ENCODE measurements at places on chromosomes 11 and 22. TPM values are rescaled to one million over a fixed set of nuclear protein-coding genes. Genes with fewer than 3 reads are reported as not detected.
A peak's percentile ranks its signal among the peaks of the same experiment; 100 is the strongest.

CCDC116 gene
- 0.63 TPM for polyA plus RNA-seq

DNA sequence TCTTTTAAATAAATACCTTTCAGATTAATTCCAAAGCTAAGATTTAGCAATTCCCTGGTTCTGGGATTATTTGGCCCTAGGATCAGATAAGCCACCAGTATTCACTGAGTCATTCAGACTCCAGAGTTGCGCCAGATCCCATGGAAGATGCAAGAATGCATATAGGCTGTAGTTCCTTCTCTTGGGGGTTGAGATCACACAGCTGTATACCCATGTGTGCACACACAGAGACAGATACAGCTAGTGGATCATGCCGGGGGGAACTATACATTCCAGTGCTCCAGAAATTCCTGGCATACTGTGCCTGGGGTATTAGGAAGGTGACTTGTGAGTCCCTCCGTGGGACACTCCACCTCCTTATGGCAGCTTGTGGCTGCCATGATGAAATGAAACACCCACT lies 75.4 kb downstream of the ZBTB16 start:
- DNase-seq, result no peak

- DNase-seq, result no peak
Measured at GRCh38 chr11:32099516-32099915, 8.6 kb downstream of the RCN1 start.

DNA sequence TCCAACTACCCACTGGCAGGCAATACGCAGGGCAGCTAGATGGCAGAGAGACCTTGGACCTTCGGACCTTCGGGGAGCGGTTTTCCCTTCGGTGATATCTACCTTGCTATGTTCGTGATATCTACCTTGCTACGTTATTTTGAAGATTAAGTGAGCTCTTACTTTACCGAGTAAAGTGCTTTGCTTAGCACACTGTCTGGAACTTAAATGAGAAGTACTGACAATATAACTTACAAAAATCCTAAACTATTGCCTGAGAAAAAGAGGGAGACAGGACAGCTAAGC lies 1.0 kb upstream of the PRDM10 start:
- no peak for DNase-seq

DNA sequence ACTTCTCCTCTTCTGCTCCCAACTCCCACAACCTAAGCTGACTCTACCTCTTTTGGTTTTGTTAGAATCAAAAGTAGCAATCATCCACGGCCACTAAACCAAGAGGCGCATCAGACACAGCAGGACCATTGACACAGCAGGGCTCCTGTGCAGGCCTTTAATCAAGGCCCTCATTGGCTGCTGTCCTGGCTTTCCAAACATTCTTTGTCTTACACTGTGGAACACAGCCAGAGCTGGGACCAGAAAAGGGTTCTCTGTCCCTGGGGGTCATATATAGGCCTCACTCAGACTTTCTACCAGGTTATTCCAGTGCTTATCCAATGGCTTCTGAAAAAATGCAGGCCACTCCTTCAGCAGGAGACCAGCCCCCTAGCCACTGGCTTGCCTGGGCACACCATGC lies 212.7 kb upstream of the NTM start:
- no peak for DNase-seq

- no peak for DNase-seq
Measured at GRCh38 chr11:65744026-65744698, 23.6 kb upstream of the RNASEH2C start.

GRCh38 chr11:1574238-1574932 lies 2.3 kb upstream of the DUSP8 start:
- DNase-seq, result no peak

MEI1 gene
- polyA plus RNA-seq, result 2.5 TPM

PATE2 gene
- polyA plus RNA-seq, result 0.82 TPM

IL18BP gene
- polyA plus RNA-seq, result 14.3 TPM

GRCh38 chr11:107699371-107700285 lies 12.2 kb downstream of the SLN start:
- DNase-seq, result no peak

DNA sequence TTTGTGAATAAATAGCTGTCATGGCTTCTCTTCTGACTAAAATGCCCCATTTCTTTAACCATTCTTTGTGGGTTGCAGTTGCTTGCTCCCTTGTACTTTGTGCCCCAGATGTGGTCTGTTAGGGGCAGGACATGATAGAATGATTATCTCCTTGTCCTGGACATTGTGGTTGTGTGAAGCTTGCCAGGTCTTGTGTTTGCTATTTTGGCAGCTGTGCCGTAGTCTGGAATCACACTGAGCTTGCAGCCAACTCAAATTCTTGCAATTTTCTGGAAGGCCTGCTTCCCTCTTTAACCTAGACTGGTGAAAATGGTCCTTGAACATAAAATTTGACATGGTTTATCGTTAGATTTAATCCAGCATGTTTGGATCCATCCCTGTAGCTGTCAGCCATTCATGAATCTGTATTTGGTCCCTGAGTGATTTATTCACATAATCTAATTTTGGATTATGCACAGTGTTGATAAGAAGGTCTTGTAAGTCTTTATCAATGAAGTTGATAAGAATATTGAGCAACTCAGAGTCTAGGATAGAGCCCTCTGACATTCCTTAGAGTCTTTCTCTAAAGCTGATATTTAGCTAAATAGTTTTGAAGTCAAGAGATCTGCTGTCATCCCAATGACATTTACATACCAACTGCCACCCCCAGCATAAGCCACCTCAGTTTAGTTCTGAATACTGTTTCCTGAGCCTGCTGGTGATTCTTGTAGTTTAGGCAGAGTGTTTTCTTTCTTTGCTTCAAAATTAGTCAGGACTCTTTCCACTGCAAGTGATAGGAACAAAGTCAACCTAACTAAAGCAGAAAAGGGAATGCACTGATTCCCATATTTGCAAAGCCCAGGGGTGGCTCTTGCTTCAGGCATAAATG lies 9.8 kb downstream of the SPON1 start:
- no peak for DNase-seq

DNA sequence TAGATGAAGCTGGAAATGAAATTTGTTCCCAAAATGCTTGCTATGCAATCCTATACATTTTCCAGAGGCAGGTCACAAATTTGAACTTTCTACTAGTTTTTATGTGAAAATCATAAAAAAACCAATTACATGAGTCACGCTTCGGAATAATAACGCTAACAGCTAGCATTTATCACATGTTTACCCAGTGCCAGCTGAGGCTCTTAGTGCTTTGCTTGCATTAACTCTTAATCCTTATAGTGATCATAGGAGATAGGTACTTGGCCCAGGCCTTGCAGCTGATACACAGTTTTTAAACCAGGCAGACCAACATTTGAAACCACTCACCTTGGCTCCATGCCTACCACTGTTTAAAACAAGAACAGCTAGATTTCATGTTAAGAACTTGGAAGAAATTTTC lies 131.8 kb upstream of the RAG2 start:
- DNase-seq, result no peak

DNA sequence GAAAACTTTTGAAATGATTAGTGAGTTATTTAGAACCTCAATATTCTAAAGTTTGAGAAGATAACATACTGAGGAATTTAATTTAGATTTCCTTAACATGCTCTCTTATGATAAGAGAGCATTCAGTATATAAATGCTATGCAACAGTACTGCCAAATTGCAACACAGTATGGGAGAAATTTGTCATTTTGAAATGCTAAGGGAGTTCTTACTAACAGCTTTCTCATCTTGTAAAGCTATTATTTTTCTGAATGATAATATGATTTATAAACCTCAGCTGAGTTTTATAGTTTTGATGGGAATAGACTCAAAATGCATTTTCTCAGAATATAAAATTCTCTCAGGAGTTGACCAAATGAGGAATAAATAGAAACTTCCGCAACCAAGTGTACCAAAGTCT lies 108.4 kb downstream of the SPON1 start:
- no peak for DNase-seq

RAB38 gene
- polyA plus RNA-seq, result 2.3 TPM

GRCh38 chr11:46352063-46352841 lies 5.0 kb downstream of the DGKZ start:
- DNase-seq, result no peak

DNA sequence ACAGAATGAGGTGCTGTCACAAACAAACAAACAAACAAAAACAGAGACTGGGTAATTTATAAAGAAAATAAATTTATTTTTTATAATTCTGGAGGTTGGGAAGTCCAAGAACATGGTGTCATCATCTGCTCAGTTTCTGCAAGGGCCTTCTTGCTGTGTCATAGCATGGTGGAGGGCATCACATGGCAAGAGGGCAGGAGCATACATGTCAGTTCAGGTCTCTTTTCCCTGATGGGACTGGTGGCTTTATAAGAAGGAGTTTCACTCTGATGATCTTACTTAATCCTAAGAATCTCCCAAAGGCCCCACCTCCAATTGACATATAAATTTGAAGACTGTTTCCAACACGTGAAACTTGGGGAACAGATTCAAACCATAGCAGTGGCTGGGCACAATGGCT lies 135.7 kb downstream of the NECTIN1 start:
- no peak for DNase-seq

GDPD4 gene
- not detected for polyA plus RNA-seq

DNA sequence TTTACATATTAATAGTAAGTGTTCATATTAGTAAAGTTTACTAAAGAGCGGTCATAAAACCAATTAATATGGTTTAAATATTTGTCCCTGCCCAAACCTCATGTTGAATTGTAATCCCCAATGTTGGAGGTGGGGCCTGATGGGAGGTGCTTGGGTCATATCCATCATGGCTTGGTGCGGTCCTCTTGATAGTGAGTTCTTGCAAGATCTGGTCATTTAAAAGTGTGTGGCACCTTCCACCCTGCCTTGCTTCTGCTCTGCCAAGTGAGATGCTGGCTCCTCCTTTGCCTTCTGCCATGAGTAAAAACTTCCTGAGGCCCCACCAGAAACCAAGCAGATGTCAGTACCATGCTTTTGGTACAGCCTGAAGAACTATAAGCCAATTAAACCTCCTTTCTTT lies 54.8 kb upstream of the OLFML1 start:
- DNase-seq, result no peak

DNA sequence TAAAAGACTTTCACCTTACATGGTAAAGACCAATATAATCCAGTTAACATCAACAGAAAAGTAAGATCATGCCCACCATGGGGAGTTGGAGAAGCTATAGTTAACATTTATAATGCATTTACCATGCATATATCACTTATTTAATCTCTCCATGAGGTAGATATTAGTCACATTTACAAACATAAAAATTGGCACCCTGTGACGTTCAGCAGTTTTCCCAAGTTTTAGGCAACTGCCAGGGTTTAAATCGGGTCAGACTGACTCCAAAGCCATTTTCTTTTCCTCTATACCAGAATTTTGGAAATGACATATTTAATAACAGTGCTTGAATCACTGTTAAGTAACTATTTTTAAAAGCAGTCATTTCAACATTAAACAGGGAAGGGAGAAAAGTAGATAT lies 266.3 kb downstream of the DDX10 start:
- no peak for DNase-seq

LIN7C gene
- polyA plus RNA-seq, result 55.7 TPM

GRCh38 chr11:23359297-23359696 lies 499.0 kb upstream of the CCDC179 start:
- DNase-seq, result peak; percentile 2

- no peak for DNase-seq
Measured at GRCh38 chr22:39556970-39557841, 13.3 kb upstream of the CACNA1I start.

DNA sequence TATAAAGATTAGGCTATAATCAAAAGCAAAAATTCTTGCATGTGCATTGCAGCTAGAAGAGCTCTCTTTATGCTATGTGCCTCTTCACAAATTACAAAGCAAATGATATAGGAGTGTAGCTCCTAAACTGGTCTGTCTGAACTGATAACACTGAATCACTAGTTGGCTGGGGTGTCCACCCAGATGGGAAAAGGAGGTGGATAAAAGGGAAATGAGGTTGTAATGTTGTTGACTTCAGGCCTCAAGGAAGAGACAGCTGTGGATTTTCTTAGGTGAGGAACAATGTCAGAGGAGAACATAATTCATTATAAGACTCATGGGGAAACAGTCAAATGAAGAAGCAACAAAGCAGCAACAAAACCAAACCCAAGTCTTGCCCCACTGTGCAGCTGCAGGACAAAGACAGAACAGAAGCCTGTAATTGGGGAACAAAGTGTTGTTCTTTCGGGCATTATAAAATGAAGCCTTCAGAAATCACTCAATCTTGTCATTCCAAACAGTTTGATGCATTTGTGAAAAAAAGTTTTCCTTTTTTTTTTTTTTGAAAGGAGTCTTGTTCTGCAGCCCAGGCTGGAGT lies 130.1 kb upstream of the DDI1 start:
- no peak for DNase-seq

DNA sequence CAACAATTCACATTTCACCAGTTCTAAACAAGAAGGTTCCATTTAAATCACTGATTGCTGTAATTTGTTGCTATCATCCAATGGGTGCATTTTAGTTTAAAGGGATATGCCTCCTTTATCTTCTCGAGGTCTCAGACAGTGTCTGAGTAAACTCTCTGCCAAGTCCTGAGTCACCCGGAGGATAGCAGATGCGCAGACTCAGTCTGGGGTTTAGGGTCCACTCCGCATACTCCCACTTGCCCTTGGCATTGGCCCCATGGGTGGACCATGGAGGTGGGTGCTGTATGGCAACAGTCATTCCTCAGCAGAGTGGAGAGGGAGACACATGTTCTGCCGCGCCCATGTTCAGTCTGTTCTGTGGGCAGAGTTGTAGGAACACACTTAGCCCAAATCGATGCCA lies 65.4 kb upstream of the CRTAM start:
- DNase-seq, result no peak

TCN2 gene
- polyA plus RNA-seq, result 37.8 TPM

EMID1 gene
- polyA plus RNA-seq, result 19.0 TPM

LRRC55 gene
- polyA plus RNA-seq, result 30.5 TPM

MDK gene
- 223 TPM for polyA plus RNA-seq

GRCh38 chr11:62004473-62004872 lies 37.0 kb upstream of the FTH1 start:
- DNase-seq, result no peak

SMIM35 gene
- 0.20 TPM for polyA plus RNA-seq

GRCh38 chr22:43991316-43992020 lies 32.6 kb upstream of the PARVB start:
- no peak for DNase-seq

- no peak for DNase-seq
Measured at GRCh38 chr22:47818496-47818895, 1056.0 kb downstream of the TBC1D22A start.

GRCh38 chr22:21876486-21877176 lies 9.2 kb upstream of the MAPK1 start:
- no peak for DNase-seq

- no peak for DNase-seq
Measured at GRCh38 chr22:32874385-32874784, 72.9 kb downstream of the TIMP3 start.

PRG3 gene
- not detected for polyA plus RNA-seq

DNA sequence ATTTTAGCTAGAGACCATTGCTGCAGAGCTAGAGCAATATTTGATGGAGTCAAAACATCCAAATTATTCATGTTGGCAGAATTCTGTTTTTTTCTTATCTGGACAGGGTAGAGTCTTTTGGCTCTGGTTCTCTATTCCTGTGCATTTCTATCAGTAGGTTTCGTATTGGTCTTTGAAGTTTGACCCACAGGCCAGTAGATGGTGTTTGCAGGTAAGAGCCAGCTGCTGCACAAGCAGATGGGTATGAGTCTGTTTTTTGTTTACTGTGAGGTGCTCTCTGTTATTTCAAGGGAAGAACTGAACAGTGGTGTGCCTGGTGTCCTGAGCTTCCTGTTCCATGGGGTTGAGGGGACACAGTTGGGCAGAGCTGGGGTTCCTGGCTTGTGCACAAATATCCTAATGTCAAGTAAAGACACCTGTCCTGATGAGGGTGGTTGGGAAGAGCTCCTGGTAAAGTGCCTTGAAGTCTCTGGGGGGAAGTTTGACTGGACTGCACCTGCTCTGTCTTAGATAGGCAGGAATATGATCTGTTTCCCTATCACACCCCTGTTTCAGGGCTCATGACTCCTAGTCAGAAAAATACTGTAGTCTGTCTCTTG lies 34.0 kb upstream of the SLC22A25 start:
- no peak for DNase-seq

ARL14EP gene
- polyA plus RNA-seq, result 52.4 TPM
